ENCODE measurements at places on chromosomes 1 and 21.

GRCh38 chr1:47002211-47002610, 21.3 kb upstream of the CYP4X1 start:
- peak; percentile 6 for DNase-seq

GRCh38 chr1:28510273-28510969, 4.6 kb downstream of the RCC1 start:
- peak; percentile 48 for DNase-seq

GRCh38 chr1:192892934-192893333, 84.1 kb downstream of the RGS2 start:
- DNase-seq, result no peak

GRCh38 chr21:34987501-34988072, 61.5 kb downstream of the RUNX1 start:
- DNase-seq, result no peak

GRCh38 chr1:10793129-10793651, 3.3 kb downstream of the CASZ1 start:
- peak; percentile 32 for DNase-seq

DNA sequence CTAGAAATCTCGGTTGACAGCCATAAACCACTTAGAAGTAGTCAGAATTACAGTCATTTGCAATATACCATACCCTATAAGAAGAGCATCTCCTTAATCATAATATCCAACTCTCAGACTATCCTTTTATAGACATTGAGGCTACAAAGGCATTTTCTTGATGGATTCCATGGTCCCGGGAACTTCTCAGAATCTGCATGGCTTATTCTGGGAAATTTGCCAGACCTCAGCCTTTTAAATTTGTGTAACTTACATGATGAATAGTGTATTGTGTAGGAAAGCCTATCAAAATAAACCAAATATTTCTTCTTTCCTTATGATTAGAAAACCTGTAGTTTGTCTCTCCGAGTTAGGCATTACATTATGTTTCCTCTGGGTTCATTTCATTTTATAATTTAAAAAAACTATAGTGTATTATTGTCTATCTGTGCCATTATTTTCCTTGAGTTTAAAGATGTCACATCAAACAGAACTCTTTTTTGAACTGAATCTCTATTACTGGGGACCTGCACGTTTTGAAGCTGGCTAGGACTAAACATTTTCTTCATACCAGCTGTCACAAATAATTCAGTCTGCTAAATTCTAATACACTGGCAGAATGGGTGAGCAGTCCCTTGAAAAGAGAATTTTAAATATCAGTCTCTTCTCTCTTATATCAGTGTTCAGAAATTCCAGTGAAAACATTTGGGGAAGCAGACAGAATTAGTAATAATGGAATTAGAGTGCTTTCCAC, 102.9 kb downstream of the GABPA start:
- no peak for DNase-seq

GRCh38 chr1:154344977-154345837, 19.9 kb downstream of the ATP8B2 start:
- peak; percentile 47 for DNase-seq

DNA sequence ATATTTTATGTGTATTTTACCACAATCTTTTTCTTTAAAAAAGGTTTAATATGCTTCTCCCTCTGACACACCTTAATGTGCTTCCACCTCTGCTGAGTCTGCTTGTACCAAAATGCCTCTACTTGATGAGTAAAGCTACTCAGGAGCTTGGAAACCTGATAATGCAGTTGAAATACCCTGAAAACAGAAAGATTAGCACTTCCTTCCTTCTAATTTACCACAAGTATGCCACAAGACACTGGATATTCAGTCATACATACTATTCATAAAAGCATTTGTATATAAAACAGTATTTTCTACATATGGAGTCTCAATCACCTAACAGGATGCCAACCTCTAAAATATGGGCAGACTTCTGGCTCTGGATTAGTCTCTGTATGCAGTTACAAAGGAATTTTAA, 55.0 kb downstream of the SLC35D1 start:
- DNase-seq, result no peak

DNA sequence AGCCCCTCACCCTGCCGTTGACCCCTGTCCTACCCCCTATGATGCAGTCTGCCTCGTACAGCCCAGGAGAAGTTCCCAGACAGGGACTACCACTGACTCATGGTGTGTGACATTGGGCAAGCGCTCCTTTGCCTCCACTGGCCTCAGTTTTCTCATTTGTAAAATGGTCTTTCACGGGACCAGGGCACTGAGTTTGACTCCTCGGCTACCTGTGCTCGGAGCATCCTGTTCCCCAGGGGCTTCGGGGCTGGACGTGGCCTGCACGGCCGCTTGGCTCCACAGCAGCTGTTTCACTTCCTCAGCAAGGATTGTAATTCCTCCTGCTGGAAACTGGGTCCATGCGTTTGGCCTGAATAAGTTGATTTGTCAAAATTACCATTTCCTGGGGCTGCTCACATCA, 277.3 kb downstream of the MATN1 start:
- DNase-seq, result no peak
